CD4-positive, alpha-beta T cell treated with Interleukin-4 for 1 hour (primary cell): ENCODE measurements at places on chromosomes 1 and 21.

GRCh38 chr1:204685236-204686006, at the start of gene LRRN2:
LRRN2 (minus strand) TSS chr1:204685738; CDS start chr1:204619992, 65,746 bp downstream.
- DNase-seq: no peak

GRCh38 chr1:160112357-160112756, 3.2 kb upstream of the ATP1A2 start:
- DNase-seq: no peak

DNA sequence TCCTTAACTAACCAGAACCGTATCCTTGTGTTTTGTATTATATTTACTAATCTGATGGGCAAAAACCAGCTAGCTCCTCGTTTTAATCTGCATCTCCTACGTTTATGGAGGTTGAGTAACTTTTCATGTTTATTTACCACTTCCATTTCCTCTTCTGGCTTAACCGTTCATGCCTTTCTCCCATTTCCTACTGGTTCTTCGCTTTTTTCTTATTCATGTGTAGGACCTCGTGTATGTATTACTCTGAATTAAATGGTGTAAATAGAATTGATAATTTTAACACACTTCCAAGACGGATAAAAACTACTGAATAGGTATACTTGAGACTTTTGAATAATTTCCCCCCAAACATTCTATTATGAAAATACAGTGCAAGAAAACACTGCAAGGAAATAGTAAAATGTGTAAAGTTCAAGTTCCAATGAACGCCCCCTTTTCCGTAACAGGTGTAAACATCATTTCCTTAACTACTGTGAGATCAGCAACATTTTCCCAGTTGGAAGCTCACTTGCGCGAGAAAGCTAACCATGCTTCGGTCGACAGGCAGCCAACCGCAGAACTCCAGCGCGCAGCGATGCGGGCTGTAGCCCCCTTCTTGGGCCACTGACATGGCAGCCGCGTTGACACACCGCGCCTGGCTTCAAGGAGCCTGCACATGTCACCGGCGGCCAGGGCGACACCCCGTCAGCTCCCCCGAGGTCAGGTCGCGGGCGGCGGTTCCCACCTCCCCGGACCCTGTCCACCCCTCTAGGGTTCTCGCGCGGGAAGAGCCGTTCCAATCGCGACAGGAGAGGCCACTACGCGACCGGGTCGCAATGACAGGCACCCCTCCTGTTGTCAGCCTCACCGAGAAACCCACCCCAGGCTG, 816 bp downstream of the EDEM3 start:
- no peak for DNase-seq

DNA sequence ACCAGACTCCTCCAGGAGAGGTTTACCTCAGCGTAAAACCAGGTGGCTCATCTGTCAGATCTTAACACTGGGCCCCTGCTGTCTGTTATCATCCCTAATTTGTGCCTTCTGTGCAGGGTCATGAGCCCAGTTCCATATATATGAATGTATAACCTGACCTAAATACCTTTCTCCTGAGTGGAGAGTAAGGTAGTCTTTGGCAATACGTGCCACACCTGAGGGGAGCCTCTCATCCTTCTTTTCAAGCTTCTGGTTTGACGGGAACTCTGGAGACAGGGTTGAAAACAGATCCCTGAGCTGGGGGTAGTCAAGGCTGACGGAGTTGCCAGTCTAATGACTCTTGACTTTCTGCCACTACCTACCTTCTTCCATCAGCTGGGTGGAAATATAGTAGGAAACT, 4.1 kb downstream of the SFT2D2 start:
- no peak for DNase-seq

DNA sequence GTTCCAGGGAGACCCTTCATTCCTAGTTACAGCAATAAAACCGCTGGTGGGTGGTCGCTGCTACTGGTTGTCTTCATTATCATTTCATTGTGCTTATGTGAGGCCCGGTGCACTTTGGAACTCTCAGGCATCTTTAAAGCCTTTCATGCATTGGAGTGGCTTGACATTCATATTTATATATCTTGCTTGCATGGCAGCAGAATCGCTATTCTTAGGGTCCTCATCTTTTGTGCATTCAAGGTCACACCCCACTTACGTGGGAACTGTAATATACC, 110.1 kb downstream of the ZBTB18 start:
- DNase-seq: no peak

GRCh38 chr1:227562037-227562436, 1.3 kb upstream of the ZNF678 start:
- DNase-seq: no peak

DNA sequence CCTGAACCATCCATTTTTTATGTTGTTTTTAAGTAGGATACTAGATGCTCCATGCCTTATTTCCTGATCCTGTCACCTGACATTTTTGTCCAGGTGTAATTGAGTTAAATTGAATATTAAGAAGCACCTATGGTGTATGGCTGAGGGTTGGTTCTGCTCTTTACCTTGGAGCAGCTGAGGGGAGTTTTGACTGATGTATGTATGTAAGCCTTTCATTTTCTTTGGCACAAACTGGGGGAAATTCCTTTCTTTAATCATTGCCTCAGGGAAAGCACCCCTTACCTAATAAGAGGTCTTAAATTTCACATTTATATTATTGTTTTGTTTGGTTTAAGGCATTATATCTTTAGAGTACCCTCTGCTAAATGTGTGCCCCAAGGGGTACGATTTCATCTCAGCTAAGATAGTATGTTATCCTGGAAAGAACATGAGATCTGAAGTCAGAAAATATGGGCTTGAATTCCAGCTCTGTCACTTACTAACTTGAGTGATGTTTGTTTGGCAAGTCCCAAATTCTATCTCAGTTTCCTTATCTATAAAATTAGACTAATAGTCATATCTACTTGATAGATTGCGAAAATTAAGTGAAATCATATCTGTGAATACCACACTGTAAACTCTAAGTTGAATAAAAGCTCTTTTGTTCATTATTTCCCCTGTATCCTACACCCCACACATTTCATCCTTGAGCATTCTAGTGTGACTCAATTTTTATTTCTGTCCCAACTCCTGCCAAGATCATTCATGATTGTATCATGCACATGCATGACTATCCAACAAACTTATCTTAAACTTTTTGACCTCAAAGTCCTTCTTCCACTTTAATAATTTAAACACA, 57.7 kb upstream of the NUF2 start:
- no peak for DNase-seq

DNA sequence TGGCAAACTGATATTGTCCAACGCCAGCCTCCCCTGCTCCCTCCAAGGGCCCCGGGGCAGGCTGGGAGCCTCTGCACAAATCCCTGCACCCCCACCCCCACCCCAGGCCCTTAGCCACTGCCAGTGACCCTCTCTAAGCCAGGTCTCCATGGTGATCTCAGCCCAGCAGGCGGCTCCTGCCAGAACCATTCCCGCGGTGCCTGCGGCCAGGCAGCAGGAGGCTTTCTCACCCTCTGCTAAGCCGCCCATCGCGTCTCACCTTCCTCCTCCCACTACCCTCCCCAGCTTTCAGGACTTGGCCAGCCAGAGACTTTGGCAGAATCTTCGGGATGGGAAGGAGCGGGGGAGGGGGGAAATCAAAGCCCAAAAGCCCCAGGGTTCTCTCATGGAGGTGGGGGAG, 46.8 kb upstream of the WASF2 start:
- DNase-seq: no peak

DNA sequence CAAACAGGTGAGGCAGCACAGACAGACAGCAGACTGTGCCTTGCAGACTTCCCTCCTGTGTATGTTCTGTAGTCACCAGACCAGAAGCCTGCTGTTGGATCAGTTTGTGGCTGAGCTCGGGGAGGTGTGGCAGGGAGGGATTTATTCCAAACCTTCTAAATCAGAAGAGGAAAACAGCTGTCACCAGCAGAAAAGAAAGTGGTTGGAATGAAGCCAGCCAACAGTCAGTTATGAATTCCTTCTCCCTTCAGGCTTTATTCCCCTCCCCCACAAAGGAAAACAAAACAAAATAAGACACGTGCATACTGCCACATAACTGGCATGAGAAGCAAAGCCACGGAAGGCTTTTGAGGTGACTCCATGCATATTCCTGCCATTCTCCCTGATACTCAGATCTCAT, 19.0 kb upstream of the PIGV start:
- DNase-seq: no peak

GRCh38 chr1:160858507-160858906, 4.2 kb downstream of the CD244 start:
- no peak for DNase-seq

- no peak for DNase-seq
Measured at GRCh38 chr1:125065092-125065820, 3880.5 kb downstream of the SRGAP2C start.

- peak; percentile 68 for DNase-seq
Measured at GRCh38 chr1:24506691-24507381, 4.2 kb downstream of the RCAN3 start.

GRCh38 chr1:53576866-53577760, 117.9 kb downstream of the DMRTB1 start:
- DNase-seq: no peak

DNA sequence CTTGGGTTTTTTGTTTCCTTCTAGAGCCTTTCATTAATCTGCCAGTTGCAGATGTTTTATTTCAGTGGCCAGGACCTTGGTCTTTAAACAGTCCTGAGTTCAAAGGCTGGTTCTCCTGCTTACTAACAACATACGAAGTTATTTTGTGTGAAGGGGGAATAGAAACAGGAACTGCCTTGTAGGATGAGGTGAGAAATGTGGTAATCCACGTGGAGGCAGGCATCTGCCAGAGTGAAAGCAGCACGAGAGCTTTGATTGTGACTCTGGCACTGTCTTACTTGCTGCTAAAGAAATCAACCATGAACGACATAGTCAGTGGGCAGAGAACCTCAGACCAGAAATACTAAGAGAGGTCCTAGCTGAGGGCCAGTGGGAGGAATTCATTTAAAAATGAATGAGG, 30.4 kb downstream of the TMEM63A start:
- DNase-seq: no peak

GRCh38 chr1:77170687-77171086, 48.5 kb downstream of the PIGK start:
- no peak for DNase-seq

GRCh38 chr1:53896635-53897229, 2.7 kb downstream of the DIO1 start:
- DNase-seq: no peak

DNA sequence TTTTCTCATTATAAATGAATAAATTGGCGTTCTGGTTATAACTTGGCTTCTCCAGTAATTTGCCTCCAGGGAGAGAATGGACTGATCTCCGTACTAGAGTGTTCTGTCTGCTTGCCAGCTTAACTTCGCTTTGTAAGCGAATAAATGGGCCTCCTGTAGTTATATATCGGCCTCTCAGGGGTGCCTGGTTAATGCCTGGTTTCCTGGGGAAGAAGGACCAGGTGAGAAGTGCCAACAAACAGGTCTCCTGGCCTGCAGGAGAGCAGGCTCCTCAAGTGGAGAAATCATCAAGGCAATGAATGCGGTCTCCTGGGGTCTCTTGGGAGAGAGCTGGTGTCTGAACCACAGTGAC, 107.4 kb upstream of the SERBP1 start:
- DNase-seq: no peak

DNA sequence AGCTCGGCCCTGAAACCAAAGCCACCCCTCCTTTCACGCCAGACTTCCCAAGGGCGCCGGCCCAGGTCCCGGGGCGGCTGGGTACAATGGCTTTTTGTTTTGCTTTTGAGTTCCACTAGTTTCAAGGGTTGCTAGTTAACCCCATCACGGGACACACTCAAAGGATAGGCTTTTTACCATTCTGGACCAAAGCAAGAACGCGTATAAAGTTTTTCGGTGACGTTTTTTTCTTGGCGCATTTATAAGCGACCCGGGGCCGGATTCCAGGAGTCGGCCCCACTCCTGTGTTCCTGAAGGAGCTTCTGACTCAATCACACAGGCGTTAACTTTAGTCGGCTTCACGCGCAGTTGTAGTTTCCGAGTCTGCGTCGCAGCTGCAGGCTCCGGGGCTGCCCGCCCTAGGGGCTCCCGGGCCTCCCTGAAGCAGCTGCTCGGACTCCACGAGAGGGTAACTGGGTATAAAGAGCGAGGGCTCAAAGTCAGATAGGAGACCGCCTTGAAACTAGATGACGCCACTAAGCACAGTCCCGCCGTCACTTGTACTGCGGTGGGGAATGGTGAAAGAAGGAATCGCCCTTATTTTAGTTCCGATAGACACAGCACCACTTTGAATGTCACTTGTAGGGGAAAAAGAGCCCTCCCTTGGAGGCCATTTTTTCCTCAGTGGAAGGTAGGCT, 707 bp upstream of the KLHL21 start:
- peak; percentile 70 for DNase-seq

GRCh38 chr1:168410464-168410863, 129.8 kb downstream of the TBX19 start:
- no peak for DNase-seq

DNA sequence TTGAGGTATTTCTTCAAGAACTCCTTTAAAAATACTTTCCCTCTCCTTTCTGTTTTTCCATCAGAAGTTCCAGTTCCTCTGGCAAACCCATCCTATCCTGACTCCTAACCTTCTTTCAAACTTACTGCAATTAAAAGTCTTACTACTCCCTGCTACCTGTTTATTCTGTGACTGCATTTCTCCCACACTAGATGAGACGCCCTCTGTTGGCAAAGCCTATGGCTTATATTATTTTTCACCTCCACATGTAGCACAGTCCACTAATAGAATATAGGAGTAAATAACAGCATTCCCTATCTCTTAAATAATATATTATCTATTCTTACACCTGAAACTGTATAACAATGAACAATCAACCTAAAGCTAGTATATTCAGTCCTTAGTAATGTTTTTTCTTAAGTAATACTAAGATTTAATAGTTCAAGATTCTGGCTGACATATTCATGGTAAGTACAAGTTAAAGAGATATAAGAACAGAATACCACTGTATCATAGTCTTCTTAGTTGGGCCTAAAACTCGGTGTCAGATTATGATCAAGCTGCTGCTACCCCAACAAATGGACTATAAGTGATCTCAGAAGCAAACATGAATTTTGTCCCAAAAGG, 54.8 kb downstream of the RAB3GAP2 start:
- DNase-seq: no peak

DNA sequence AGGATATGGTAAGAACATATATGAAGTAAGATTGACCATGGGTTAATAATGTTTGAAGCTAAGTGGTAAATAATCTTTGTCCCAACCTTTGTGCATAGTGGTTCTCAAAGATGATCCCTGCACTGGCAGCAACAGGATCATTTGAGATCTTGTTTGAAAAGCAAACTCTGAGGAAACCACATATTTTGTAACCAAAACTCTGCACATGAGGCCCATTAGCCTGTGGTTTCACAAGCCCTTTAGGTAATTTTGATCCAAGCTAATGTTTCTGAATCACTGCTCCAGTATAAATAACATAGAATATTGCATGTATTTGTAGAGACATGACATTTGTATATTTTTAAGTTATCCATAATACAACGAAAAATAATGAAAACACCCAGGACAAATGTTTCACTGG, 147.9 kb upstream of the RGS18 start:
- no peak for DNase-seq
